ENCODE measurements at places on chromosomes 5 and 9.
A peak's percentile ranks its signal among the peaks of the same experiment; 100 is the strongest.

GRCh38 chr5:50751064-50751657, 84.7 kb downstream of the PARP8 start:
- DNase-seq = peak; percentile 52

- no peak for DNase-seq
Observed at GRCh38 chr9:6428940-6429889, 16.2 kb downstream of the UHRF2 start.

DNA sequence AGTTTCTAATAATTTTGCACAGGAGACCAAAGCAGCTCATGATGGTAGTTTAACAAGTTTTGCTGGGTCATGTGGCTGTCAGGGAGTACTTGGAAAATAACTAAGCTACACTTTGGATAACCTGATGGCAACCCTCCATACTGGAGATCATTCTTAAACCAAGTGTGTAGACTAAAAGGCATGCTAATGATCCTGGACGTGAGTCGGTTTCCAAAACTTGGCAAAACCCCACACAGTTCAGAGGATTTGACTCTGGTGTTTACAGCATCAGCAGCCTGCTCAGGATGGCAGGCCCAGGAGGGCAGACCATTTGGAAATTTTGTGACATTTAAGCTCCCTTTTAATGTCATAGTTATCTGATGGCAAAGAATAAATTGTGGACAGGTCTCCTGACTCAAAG, 196.5 kb upstream of the EFNA5 start:
- peak; percentile 21 for DNase-seq

DNA sequence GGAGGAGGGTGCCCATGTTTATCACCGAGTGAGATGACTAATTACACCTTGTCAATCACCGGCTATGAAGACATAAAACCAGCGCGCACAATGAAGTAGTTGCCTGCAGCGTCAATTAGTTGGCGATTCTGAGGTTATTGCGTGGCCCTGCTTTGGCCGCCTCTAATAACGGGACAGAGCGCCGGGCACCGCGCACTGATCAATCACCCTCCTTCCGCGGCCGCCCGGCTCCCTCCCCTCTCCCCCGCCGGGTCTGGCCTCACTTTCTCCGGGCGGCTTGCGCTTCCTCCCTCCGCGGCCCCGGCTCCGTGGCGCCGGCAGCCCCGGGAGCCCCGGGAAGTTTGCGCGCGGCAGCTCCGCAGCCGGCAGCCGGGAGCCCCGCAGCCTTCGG, 3.3 kb upstream of the LHX2 start:
- DNase-seq = no peak
